GF-D8 (cell line): ENCODE measurements at places on chromosomes 6 and 20.

DNA sequence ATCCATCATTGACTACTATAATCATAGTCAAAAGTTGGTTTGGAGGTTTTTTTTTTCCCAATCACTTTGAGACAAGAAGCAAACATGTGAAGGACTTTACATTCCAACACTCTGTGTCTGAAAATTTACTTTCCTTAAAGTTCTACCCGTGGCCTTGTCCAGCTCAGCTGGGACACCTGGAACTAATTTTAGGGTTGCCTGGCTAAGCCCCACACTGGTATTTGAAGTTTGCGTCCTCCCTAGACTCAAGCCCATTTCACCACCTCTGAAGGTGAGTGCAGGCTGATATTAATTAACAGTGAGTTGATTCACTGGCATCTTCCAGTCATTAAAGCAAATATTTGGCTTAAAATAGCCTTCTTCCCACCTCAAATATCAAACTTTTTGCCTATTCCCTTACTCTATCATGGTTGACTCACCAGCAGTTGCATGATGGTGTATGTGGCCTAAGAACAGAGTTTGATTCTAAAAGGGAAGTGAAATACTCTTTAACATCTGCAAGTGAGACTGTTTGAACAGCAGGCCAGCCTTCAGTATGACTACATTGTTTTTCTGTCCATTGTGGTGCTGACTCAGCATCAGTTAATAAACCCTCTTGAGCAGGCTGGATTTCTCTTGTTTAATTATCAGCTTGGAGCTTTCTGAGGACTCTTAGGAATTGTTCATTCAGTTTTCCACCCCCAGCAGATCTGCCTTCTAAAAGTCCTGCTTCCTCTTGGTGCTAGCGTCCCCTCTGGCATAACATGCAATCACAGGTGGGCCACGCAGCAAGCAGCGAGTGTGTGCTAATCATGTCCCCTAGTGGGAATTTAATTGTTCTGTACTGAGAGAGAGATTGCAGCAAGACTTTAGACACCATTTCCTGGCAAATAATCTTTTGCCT is 1.8 kb upstream of the PRDM1 start:
- peak; percentile 78 for DNase-seq

DNA sequence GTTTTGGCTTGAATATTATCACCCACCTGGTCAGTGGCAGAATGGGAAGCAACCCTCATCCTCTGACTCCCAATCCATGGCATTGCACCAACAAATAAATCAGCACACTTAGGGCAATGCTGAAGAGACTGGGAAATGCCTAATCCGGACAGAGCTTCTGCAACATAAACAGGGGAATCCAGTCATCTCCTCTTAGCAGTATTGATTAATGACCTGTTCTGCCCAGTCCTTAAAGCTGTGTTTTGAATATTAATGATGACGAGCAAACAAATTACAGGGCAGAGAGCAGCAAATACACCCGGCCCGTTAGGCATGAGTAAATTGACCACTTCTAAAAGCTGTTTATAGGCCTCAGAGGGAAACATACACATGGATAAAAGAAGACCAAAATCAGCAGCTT is 77.0 kb upstream of the B3GAT2 start:
- DNase-seq: no peak

GRCh38 chr6:25014791-25015560 is 79.2 kb upstream of the RIPOR2 start:
- no peak for DNase-seq

GRCh38 chr6:46246727-46247126 is 75.9 kb upstream of the ENPP5 start:
- DNase-seq: no peak
